ENCODE measurements at places on chromosomes 4 and X.

DNA sequence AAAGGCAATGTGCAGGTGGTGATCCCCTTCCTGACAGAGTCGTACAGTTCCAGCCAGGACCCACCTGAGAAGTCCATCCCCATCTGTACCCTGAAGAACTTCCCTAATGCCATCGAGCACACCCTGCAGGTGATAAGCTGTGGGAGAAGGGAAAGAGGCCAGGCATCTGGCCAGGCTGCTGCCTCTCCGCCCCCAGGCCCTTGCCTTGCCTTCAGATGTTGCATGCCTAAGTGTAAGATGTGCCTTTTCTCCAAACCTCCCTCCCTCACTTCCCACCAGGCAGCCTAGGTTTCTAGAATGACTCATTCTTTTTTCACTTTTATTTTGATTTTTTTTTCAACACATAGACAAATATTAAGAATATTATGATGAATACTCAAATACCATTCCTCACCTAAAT lies 12.2 kb upstream of the CDK16 start:
- no peak overlapping the region for H3K27ac ChIP-seq
- DNase-seq, result no peak
- no peak overlapping the region for H3K4me3 ChIP-seq

DNA sequence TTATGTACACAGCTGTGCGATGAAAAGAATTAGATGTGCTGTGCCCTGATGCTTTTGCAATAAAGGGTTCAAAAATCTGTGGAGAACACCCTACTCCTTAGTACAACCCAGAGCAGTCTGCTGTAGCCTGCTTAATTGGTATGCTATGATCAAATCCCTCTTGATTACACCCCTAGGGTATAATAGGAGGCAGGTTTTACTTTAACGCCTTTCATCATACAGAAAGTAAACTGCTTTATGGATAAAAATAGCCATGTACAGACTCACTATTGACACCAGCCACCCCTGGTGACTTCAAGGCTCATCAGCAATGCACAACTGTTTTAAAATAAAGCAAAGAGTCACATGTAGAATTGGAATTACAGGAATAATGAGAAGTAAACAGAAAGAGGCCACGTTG lies 315.3 kb downstream of the DMD start:
- no peak for DNase-seq
- no peak overlapping the region for H3K27ac ChIP-seq
- H3K27me3 ChIP-seq, result no peaks in the 10 kb centered on the region
- no peak overlapping the region for H3K4me3 ChIP-seq
- no peaks in the 10 kb centered on the region for H3K36me3 ChIP-seq

DNA sequence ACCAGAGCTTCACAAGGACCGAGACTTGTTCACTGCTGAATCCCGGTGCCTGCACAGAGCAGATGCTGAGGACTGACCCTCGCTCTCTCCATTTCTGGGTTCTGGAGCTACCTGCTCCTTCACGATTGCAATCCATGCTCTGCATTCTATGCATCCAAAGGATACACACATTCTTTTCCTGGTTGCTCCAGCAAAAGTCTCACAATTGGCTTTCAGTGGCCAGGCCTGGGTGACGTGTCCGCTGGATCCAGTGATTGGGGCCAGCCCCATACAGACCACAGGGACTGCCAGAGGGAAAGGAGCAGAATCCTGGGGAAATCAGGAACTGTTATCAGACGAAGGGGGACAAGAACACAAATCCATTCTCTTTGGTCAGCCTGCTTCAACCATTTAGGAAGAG lies 14.9 kb upstream of the CDKN2AIP start:
- no peak overlapping the region for H3K4me3 ChIP-seq
- H3K4me1 ChIP-seq, result peaks cover 5% of the 10 kb centered on the region
- DNase-seq, result no peak

GRCh38 chrX:3717742-3718420 lies 4.4 kb upstream of the PRKX start:
- H3K4me1 ChIP-seq, result no peaks in the 10 kb centered on the region
- no peaks in the 10 kb centered on the region for H3K27me3 ChIP-seq
- no peaks in the 10 kb centered on the region for H3K36me3 ChIP-seq
- DNase-seq, result no peak

GRCh38 chr4:136829280-136829679 lies 703.0 kb downstream of the PCDH18 start:
- no peak for DNase-seq
- no peaks in the 10 kb centered on the region for H3K4me1 ChIP-seq
- no peak overlapping the region for H3K4me3 ChIP-seq
- H3K27me3 ChIP-seq, result no peaks in the 10 kb centered on the region

DNA sequence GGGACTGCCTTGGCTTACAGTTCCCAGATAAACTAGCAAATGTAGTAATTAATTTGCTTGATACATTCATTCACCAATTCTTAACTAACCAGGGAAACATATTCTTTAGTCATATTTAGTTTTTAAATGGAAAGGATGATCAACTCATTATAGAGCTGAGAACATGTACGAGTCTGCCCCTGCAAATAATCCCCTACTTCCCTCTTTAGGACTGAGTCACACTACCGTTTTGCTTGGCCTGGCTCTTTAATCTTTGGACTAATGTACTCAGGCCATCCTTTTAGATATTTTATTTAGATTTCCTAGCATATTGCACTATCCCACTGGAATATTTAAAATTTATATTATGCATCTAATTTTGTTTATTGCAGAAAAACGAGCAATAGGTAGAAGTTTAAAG lies 105.5 kb upstream of the LCORL start:
- H3K4me1 ChIP-seq, result no peaks in the 10 kb centered on the region
- no peak for DNase-seq
- no peak overlapping the region for H3K4me3 ChIP-seq

- 0 out of 2 replicates have a peak, but pooled peaks cover 3% of the 10 kb centered on the region for H3K36me3 ChIP-seq
- no peaks in the 10 kb centered on the region for H3K27me3 ChIP-seq
- DNase-seq, result no peak
Measured at GRCh38 chrX:23742174-23742696, 841 bp downstream of the ACOT9 start.

GRCh38 chrX:70466968-70467367 lies 22.3 kb downstream of the DLG3 start:
- DNase-seq, result no peak
- H3K36me3 ChIP-seq, result no peaks in the 10 kb centered on the region
- H3K27ac ChIP-seq, result no peak overlapping the region
- no peaks in the 10 kb centered on the region for H3K4me1 ChIP-seq
- H3K27me3 ChIP-seq, result no peaks in the 10 kb centered on the region

DNA sequence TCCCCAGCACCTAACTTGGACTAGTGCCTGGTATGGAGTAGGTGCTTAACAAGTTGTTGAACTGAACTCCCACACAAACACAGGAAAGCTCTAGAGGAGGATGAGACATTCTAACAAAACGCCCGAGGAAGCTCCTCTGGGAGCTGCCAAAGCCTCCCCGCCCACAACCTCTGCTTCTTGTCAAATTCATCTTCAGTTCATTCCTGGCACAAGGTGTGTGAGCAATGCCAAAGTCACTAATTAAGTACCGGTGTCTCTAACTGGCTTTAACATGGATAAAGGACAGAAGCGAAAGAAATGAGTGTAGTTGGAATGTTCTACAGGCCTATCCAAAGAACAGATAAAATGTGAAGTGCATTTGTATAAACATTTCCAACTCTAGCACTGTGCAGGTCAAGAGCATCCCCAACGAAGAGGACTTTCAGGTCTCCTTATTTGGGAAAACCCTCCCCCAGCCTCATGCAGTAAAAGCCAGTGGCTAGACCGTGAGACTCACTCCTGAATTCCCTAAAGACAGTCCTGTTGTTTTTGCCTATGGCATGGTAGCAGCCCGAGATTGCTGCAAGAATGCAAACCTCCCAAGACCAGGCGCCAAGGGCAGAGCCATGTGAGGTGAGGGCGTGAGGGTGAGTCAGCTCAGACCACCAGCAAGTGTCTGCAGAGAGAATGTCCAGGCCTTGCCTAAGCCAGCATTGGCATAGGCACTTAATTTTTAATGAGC lies 72.2 kb upstream of the KLF3 start:
- no peaks in the 10 kb centered on the region for H3K36me3 ChIP-seq
- no peak for DNase-seq
- no peak overlapping the region for H3K27ac ChIP-seq
- H3K27me3 ChIP-seq, result no peaks in the 10 kb centered on the region
- H3K4me3 ChIP-seq, result no peak overlapping the region

GRCh38 chr4:26822546-26822945 lies 38.1 kb upstream of the STIM2 start:
- no peaks in the 10 kb centered on the region for H3K36me3 ChIP-seq
- no peak overlapping the region for H3K27ac ChIP-seq
- H3K4me1 ChIP-seq, result no peaks in the 10 kb centered on the region
- no peak overlapping the region for H3K4me3 ChIP-seq
- no peaks in the 10 kb centered on the region for H3K27me3 ChIP-seq
- DNase-seq, result no peak

DNA sequence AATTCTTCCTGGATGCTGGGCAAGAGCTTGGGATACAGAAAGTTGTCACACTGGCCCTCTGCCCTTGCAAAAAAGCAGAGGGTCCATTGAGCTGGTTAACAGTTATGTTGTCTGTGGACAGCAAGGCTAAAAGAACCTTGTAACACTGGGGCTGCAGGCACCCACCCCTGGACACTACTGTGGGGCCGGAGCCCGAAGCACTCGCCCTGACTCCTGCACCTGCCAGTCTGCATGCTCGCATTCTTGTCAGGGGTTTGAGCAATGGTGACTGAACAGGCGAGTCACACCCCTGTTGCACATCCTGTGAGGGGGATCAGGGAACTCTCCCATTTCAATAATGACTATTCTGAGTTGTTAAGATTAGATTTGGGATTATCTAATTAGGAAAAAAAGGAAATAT lies 23.6 kb downstream of the ADH4 start:
- no peaks in the 10 kb centered on the region for H3K36me3 ChIP-seq
- no peak overlapping the region for H3K4me3 ChIP-seq
- no peak overlapping the region for H3K27ac ChIP-seq
- no peaks in the 10 kb centered on the region for H3K27me3 ChIP-seq
- H3K4me1 ChIP-seq, result no peaks in the 10 kb centered on the region

DNA sequence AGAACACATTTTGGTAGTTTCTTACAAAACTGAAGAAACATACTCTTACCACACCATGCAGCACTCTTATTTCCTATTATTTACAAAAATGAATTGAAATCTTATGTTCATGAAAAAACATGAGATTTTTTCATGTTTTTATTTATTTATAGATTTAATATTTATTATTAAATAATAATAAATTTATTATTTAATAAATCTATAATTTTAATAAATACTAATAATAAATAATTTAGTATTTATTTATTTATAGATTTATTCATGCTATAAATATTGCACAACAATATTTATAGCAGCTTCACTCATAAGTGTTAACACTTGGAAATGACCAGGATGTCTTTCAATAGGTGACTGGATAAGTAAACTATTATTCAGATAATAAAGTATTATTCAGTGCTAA lies 91.6 kb upstream of the CPXCR1 start:
- no peak overlapping the region for H3K27ac ChIP-seq
- DNase-seq, result no peak
- H3K4me1 ChIP-seq, result no peaks in the 10 kb centered on the region
- no peak overlapping the region for H3K4me3 ChIP-seq
- H3K36me3 ChIP-seq, result no peaks in the 10 kb centered on the region

DNA sequence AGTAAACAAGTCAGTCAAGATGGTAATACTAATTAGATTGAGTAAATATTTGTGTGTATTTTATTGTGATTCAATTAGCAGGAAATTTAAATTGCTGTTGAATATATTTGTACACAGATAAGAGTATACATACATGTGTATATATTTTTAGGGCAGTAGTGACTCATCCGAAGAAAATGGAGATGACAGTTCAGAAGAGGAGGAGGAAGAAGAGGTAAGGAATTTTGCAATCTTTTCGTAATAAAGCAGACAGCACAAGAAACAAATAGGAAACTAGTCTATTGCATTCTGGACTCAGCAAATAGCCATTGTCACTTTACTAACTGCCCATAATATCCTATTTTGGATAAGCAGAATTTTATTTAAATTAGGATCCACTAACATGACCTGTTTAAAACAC lies 6.6 kb downstream of the IBSP start:
- H3K4me3 ChIP-seq, result no peak overlapping the region
- DNase-seq, result no peak
- H3K27me3 ChIP-seq, result no peaks in the 10 kb centered on the region
- H3K27ac ChIP-seq, result no peak overlapping the region
- H3K4me1 ChIP-seq, result peaks cover 6% of the 10 kb centered on the region
- no peaks in the 10 kb centered on the region for H3K36me3 ChIP-seq

GRCh38 chr4:101689220-101689619 lies 101.3 kb upstream of the BANK1 start:
- H3K4me1 ChIP-seq, result peaks cover 8% of the 10 kb centered on the region
- H3K27me3 ChIP-seq, result no peaks in the 10 kb centered on the region
- no peak overlapping the region for H3K27ac ChIP-seq
- no peak overlapping the region for H3K4me3 ChIP-seq

DNA sequence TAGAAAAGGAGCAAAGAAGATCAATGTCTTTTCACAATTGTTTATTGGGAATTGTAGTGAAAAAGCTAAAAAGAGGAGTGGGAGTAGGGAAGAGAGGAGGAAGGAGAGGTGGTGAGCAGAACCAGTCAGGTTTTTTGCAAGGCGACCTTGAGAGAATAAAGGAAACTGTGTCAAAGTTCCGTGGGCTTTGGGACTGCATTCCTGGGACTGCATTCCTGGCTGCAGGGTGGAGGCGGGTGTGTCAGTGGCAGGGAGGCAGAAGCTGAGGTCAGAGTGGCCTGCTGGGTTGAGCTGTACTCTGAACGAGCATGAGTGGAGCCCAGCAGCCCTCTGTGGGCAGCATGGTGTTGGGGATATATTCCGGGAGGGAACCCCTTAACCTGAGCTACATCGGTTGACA lies 66.8 kb upstream of the UCP1 start:
- H3K36me3 ChIP-seq, result no peaks in the 10 kb centered on the region
- H3K27me3 ChIP-seq, result no peaks in the 10 kb centered on the region
- no peaks in the 10 kb centered on the region for H3K4me1 ChIP-seq
- H3K4me3 ChIP-seq, result no peak overlapping the region
- no peak overlapping the region for H3K27ac ChIP-seq

DNA sequence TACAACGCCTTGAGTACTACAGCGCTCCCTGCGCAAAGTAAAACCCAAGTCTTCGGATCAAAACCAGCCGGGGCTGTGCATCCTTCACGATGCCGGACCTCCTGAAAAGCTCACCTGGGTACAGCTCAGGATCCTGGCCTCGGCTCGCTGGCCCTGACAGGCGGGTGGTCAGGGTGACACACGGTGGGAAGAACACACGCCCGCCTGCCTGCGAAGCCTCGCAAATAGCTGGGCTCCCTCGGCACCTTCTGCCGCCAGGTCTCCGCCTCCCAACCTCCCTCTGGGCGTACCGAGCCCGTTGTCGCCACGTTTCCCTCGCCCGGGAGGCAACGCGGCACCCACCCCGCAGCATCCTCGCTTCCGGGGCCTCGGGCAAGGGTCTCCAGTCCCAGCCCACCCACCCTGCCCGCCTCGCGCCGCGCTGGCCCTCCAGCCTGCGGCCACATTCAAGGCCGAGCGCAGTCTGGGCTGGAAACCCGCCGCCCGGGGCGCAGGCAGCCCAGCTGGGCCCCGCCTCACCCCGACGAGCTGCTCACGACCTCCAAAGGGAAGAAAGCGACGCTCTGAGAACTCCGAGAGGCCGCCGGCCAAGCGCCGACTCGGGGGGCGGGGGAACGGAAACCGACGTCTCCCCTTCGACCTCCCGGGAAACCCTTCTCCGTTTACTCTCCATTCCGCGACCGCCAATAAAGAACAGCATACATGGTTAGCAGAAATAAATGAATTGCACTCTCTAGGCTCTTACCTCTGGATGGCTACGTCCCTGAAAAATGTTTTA lies 511 bp downstream of the PPM1K start:
- peak overlapping the region; percentile 89 for H3K27ac ChIP-seq
- no peaks in the 10 kb centered on the region for H3K36me3 ChIP-seq
- H3K4me3 ChIP-seq, result peak overlapping the region; percentile 44
- peak; percentile 66 for DNase-seq
- peaks cover 9% of the 10 kb centered on the region for H3K4me1 ChIP-seq

GRCh38 chr4:118158763-118159375 lies 124.6 kb downstream of the NDST3 start:
- no peaks in the 10 kb centered on the region for H3K27me3 ChIP-seq
- H3K36me3 ChIP-seq, result no peaks in the 10 kb centered on the region
- H3K27ac ChIP-seq, result no peak overlapping the region
- H3K4me1 ChIP-seq, result no peaks in the 10 kb centered on the region

All from RWPE2 (cell line).